ENCODE measurements at places on chromosomes 3 and 15. TPM values are rescaled to one million over a fixed set of nuclear protein-coding genes. Genes with fewer than 3 reads are reported as not detected.

DNA sequence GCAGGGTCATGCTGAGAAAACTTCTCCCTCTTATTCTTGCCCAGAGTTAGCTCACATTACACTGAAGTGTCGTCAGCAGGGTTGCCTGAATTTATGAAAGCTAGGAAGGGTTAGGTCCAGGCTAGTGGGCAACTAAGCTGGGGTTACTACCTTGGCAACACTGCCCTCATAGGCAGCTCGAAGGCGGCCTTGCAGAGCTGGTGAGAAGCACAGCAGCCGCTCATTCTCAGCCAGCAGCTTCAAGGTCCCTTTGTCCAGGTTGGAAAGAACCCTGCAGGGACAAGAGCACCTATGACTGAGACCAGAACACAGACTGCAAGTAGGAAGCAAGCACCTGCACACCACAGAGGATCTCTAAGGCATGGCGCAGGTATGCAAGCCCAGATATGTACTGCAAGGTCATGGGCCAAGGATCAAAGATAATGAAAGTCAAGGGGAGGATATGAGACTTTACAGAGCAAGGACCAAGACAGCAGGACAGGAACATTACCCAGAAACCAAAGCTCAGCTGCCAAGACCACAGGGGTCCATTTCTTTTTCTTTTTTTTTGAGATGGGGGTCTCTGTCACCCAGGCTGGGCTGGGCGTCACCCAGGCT is 2.8 kb downstream of the CDAN1 start:
- no peak overlapping the region for H3K27ac ChIP-seq
- H3K36me3 ChIP-seq = peaks cover 63% of the 10 kb centered on the region
- no peak for DNase-seq
- no peaks in the 10 kb centered on the region for H3K27me3 ChIP-seq

DNA sequence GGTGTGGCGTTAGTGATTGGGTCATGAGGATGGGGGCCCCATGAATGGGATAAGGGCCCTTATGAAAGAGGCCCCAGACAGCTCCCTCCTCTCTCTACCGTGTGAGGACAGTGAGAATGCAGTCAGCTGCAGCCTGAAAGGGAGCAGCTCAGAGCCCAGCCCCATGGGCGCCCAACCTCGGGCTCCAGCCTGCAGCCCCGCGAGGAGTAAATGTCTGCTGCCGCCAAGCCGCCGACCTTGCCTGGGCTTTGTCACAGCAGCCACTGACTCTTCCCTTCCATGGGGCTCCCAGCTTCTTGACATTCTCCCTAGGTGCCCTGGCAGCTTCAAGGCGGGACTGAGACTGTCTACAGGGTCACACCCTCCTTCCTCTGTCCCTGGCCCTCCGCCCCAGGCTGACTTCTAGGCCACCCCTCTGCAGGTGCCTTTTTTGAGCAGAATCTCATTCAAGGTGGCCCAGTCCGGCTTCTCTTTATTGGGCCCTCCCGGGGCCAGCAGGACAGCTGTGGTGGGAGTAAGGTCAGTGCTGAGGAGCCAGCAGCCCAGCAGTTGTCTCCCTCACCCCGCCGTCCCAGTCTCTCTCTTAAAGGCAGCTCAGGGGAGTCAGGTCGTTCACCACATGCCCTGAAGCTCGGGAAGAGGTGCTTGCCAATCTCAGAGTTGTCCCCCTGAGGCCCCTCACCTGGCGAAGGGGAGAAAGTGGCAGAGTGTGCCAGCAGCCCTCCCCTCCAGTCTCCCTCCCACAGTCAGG is 18.7 kb upstream of the PRR20G start:
- no peak overlapping the region for H3K27ac ChIP-seq
- no peak for DNase-seq
- H3K4me3 ChIP-seq = no peak overlapping the region
- H3K27me3 ChIP-seq = no peaks in the 10 kb centered on the region
- H3K36me3 ChIP-seq = no peaks in the 10 kb centered on the region

DNA sequence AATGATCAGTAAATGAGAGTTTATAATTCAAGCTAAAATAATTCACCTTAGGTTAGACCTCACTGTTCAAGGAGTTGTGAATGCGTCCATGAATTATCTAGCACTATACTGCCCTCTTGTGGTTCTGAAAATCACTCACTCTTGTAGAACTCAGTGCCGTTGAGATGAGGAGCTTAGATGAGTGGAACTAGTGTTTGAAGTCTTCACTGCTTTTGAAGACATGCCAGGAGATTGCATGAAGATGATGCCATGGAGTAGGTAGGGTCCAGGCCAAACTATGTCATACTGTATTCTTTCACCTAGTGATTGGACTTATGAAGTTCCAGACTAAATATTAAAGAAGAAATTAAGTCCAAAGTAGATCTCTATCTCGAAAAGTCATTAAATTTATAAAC is 28.8 kb downstream of the LYSMD4 start:
- no peak overlapping the region for H3K27ac ChIP-seq
- H3K36me3 ChIP-seq = peaks cover 9% of the 10 kb centered on the region
- H3K4me3 ChIP-seq = no peak overlapping the region
- peak; percentile 70 for DNase-seq

GRCh38 chr15:45307230-45307924 is 55.3 kb downstream of the SLC28A2 start:
- no peak overlapping the region for H3K4me3 ChIP-seq
- peak; percentile 52 for DNase-seq
- H3K36me3 ChIP-seq = no peaks in the 10 kb centered on the region
- H3K27me3 ChIP-seq = no peaks in the 10 kb centered on the region

DNA sequence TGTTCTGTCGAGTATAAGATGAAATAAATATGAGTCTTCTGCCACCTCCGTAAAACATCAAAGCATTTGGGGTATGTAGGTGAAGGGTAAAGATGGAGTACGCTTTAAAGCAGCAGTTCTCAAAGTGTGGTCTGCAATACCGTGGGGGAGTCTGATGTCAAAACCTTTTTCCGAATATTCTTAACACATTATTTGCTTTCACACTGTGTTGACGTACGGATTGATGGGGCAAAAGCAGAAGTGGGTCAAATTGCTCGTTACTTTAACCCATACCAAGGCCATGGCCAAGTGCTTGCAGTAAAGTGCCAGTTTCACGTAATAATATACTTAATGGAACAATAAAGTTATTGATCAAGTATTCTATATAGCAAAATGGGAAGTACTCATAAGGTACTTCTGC is 36.3 kb downstream of the PAK2 start:
- no peaks in the 10 kb centered on the region for H3K27me3 ChIP-seq
- H3K36me3 ChIP-seq = peaks cover 4% of the 10 kb centered on the region
- H3K4me3 ChIP-seq = no peak overlapping the region
- no peak overlapping the region for H3K27ac ChIP-seq
- H3K4me1 ChIP-seq = peaks cover 6% of the 10 kb centered on the region
- no peak for DNase-seq

DNA sequence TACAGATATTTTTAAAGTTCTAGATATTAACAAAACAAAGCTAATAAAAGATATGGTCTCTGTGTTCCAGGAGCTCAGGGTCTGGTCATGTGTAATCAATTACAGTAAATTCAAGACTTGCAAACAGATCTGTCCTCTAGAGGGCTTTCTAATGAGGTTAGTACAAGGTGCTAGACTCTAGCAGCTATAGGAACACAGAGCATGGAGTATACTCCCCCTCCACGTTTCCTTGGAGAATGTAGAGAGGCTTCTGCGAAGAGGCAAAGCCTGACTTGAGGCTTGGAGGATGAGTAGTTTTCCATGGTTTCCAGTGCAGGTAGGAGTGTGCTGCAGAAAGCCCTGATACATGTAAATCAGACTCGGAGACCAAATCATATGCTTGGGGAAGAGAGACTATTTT is 32.7 kb upstream of the DLG1 start:
- DNase-seq = no peak
- no peak overlapping the region for H3K4me3 ChIP-seq
- peaks cover 8% of the 10 kb centered on the region for H3K4me1 ChIP-seq
- H3K27ac ChIP-seq = no peak overlapping the region
- no peaks in the 10 kb centered on the region for H3K27me3 ChIP-seq
- H3K36me3 ChIP-seq = no peaks in the 10 kb centered on the region

DNA sequence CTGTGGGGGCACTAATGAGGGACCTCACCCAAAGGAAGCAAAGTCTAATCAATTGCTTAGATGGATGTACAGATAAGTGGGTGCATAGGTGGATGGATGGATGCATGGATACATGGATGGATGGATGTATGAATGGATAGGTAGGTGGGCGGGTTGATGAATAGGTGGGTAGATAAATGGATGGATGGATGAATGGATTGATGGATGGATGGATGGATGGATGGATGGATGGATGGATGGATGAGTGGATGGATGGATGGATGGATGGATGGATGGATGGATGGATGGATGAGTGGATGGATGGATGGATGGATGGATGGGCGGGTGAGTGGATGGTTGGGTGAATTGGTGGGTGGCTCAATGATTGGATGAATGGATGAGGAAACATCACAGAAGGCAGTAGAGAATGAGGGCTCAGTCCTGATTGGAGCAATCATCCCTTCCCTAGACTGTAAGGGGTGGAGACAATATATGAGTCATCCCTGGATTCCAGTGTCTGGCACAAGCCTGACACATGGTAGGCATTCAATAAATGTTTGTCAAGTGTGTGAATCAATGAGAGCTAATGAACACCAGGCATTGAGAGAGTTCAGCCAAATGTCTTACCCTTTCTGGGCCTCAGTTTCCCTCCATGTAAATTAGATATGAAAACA is 40.4 kb upstream of the PXYLP1 start:
- no peaks in the 10 kb centered on the region for H3K27me3 ChIP-seq
- DNase-seq = no peak
- H3K36me3 ChIP-seq = no peaks in the 10 kb centered on the region

- H3K27ac ChIP-seq = no peak overlapping the region
- H3K4me1 ChIP-seq = peaks cover 39% of the 10 kb centered on the region
- DNase-seq = peak; percentile 88
- peaks cover 5% of the 10 kb centered on the region for H3K36me3 ChIP-seq
- H3K4me3 ChIP-seq = no peak overlapping the region
Observed at GRCh38 chr15:89457086-89457485, 39.3 kb downstream of the RHCG start.

DNA sequence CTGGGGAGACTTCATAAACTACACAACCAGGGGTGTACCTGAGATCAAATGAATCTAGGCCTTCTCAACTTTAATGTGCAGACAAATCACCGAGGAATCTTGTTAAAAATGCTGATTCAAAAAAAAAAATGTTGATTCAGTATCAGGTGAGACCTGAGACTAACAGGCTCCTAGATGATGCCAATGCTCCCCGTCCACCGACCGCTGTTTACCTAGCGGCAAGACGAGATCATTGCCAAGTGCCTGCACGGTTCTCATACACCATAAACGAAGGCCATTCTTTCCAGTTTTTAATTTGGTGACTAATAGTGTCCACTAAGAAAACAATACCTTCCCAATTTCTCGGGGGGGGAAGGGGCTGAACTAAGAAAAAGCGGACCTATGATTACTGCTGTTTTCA is 2.5 kb upstream of the FSIP1 start:
- H3K4me1 ChIP-seq = no peaks in the 10 kb centered on the region
- peak; percentile 47 for DNase-seq
- H3K4me3 ChIP-seq = no peak overlapping the region
- H3K36me3 ChIP-seq = no peaks in the 10 kb centered on the region

GRCh38 chr3:182460303-182460702 is 333.0 kb upstream of the ATP11B start:
- no peak overlapping the region for H3K27ac ChIP-seq
- no peak overlapping the region for H3K4me3 ChIP-seq
- H3K4me1 ChIP-seq = no peaks in the 10 kb centered on the region
- no peak for DNase-seq
- no peaks in the 10 kb centered on the region for H3K36me3 ChIP-seq

GRCh38 chr15:86911022-86911421 is 831.4 kb downstream of the AGBL1 start:
- H3K4me1 ChIP-seq = peaks cover 11% of the 10 kb centered on the region
- no peak overlapping the region for H3K27ac ChIP-seq
- no peaks in the 10 kb centered on the region for H3K36me3 ChIP-seq
- no peaks in the 10 kb centered on the region for H3K27me3 ChIP-seq

DNA sequence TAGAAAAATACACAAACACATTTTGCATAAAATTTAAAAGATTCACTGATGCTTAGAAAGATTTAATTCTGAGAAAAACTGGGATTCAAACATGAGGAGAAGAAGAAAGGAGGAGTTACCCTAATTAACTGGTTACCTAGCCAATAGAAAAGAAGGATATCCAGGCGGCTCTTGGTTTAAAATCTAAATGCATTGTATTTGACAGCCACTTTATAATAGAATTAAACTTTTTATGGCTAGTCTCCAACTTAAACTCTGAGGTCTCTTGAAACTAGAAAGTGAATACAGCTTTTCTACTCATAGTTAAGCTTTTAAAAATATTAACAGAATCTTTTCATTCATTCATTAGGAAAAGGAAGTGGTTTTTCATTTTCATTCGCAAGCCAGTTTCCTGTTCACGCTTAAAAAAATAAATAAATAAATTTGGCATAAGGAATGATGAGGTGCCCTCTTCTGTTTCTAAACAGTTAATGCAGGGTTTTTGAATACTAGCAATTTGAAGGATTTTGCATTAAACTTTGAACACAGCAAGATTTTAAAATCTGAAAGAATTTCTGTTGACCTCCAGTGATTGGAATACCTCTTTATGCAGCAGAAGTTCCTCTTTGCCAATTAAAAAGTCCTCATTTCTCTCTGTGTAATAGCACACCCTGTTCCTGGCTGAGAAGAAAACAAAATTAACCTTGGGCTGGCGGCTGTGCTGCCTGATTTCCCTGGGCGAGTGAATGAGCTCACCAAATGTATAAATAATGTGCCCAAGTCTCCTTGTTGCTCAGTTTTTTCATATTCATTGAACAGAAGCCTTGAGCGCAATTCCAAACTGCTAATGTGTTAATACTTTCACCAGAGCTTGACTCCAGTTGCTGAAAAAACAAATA is 105.1 kb downstream of the ZMAT3 start:
- no peak overlapping the region for H3K4me3 ChIP-seq
- no peaks in the 10 kb centered on the region for H3K27me3 ChIP-seq
- H3K4me1 ChIP-seq = peaks cover 3% of the 10 kb centered on the region
- no peak overlapping the region for H3K27ac ChIP-seq

DNA sequence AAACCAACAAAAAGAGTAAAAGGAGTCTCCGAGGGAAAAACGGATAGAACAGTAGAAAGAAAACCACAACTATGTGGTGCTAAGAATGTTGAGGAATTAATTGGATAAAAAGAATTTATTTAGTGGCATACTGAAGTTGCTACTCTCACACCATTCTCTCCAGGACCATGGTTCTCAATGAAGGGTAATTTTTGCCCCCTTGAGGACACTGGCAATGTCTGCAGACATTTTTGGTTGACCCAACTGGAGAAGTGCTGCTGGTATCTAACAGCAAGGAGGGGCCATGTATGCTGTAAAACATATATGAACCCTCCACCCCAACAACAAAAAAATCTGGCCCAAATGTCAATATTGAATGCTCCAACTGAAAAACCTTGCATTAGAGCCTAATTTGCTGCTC is 85.9 kb upstream of the CSPG5 start:
- DNase-seq = peak; percentile 36
- H3K27ac ChIP-seq = no peak overlapping the region
- H3K36me3 ChIP-seq = peaks cover 25% of the 10 kb centered on the region

GRCh38 chr15:45616901-45617323 is 17.9 kb upstream of the SQOR start:
- no peak overlapping the region for H3K27ac ChIP-seq
- no peaks in the 10 kb centered on the region for H3K36me3 ChIP-seq
- no peak for DNase-seq
- no peak overlapping the region for H3K4me3 ChIP-seq

The MITF gene
- 10.4 TPM for total RNA-seq

The IGSF11 gene
- total RNA-seq = 13.6 TPM

The BCL2A1 gene
- total RNA-seq = 0.39 TPM

The UACA gene
- total RNA-seq = 114 TPM

The SPRED1 gene
- 85.8 TPM for total RNA-seq

The GOLGA8S gene
- 0.39 TPM for total RNA-seq

The GPR15 gene
- not detected for total RNA-seq

The GP9 gene
- total RNA-seq = 0.72 TPM

Data from spinal cord (tissue), 10 donors.